ENCODE measurements at places on chromosomes 7 and 10.

DNA sequence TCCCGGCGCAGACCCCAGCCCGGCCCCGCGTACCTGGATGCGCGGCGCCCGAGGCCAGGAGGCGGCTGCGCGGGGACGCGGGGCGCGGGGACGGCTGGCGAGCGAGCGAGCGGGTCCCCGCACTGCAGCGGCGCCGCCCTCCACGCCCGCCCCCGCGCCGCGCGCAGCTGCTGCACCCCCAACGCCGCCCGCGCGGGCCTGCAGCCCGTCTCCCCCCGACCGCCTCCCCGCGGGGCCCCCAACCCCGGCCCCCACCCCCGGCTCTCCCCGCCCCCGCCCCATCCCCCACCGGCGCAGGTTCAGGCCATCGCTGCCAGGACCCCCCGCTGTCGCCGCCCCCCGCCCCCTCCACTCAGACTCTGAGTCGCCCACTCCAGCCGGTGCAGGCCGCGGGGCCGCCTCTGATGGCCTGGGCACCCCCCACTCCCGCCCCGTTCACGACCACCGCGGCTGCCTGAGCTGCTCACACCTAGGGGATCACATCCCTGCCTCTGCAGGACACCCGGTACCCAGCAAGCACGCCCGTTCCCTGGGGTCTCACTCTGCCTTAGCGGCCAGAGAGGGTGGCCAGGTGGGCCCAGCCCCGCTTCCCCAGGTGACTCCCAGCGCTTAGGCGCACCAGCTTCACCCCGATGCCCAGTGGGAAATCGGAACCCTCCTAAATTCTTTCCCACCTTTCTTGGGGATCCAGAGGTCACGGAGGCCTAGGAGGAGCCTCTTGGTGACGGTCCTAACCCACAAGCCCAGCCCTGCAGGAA lies 13.9 kb upstream of the DNAAF5 start:
- no peak for DNase-seq

DNA sequence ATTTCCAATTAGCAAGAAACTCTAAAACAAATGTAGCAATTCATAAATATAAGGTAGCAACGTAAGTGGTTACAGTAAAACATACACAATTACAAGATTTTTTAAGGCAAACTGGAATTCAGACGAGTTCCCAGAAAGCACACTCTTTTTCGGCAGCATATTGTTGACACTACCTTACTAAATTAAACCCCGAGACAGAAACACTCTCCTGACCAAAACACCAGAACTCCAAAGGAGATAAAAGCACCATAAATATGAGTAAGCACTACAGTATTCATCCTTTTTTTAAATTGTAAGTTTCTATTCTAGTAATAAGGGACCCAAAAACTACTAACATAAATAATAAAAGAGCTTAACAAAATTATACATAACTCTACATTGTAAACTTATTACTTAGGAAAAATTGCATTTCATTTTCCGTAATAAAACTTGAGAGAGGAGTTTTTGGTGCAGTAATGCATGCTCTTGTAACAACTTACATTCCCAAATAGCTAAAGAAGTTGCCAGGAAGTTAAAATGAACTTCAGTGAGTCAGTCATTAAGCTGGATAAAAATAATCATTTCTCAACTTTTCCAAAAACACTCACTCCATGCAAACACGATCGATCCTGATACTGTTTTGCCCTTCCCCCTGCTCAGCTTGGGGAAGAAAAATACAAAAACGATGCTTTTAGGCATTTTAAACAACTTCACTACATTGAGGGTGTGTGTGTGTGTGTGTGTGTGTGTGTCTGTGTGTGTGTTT lies 2.0 kb downstream of the PIP4K2A start:
- DNase-seq: no peak

DNA sequence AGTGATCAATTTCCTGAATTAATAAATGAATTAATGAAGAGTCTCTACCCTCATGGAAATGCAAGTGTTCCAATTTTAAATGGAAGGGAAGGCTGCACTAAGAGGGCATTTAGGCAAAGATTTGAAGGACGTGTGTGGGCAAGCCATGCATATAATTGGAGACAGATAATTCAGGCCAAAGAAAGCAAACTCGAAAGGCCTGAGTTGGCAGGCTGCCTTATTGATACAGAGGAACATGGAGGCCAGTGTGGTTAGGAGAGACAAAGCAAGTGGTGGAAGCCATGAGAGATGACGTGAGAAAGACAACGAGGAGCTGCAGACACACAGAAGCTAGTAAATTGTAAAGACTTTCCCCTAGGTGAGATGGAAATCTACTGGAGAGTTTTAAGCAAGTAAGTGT lies 15.4 kb upstream of the PCLO start:
- DNase-seq: no peak

GRCh38 chr7:42194238-42194637 lies 42.8 kb downstream of the GLI3 start:
- no peak for DNase-seq

- DNase-seq: no peak
Measured at GRCh38 chr7:158774952-158775351, 54.4 kb downstream of the ESYT2 start.

DNA sequence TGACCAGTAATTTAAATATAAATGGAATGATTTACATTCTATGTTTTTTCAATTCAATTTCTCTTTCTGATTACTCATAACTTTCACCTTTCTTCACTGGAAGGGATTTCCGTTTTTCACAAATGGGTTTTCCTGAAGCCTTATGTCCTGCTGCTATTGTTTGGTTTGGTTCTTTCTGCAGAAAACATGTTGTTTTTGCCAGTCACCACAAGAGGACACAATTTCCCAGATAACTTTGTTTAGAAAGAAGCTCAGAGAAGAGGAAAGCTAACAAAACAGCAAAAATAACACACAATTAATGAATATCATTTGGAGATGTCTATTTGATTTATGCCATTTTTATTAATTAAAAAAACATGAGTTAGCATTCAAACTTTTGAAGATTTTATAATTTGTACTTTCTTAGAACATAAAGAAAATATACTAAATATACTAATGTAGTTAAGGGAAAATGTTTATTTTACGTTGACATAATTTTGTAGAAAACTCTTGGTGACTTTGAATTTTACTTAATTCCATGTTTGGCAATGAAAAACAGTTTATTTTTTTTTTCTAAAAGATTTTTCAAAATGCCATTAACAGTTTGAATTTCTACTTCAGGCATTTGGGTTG lies 4.6 kb upstream of the TWIST1 start:
- no peak for DNase-seq

- no peak for DNase-seq
Measured at GRCh38 chr10:121709675-121710073, 111.4 kb upstream of the FGFR2 start.

Measured in D721Med (cell line).